Activated T-cell treated with anti-CD3 and anti-CD28 coated beads for 48 hours (primary cell): ENCODE measurements at places on chromosomes 2 and 18.
A peak's percentile ranks its signal among the peaks of the same experiment; 100 is the strongest.

DNA sequence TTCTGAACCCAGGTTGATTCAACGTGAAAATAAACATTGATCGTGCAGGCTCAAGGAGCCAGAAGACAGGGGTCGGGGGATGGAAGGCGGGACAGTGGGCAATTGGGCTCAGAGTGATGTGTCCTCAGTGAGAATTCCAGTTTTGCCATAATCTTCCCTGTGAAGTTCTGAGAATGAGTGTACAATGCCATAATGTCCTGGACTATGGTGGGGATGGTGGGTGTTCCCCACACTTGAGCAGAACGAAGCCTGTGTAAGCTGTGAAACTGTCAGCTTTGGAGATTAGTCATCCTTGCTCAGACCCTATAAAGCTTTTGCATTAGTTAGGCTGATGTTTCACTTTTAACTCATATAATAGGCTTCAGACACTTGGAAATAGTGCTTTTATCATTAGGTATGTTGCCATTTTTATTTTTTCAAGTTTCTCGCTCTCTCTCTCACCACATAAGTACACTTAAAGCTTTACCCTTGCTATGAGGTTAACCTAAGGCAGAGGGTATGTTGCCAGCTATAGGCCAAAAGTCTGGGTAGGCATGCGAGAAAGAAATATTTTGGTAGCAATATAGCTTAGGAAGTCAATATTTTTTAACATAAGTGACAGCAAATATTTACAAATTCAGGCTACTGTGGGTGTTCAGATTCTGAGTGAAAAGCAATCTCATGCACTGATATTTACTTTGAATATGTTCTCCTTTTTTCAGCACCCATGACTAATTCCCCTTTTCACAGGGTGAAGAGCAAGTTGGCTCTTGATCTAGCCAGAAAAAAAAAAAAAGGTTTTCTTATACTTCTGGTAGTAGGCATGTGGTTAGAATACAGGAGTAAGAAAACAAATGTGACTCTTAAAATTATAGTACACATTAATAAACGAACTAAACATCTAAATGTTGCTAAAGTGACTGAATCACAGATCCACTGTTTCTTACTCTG is 47.2 kb downstream of the CDC42EP3 start:
- DNase-seq = no peak

- DNase-seq = no peak
These were observed 32.3 kb upstream of the MEP1B start for GRCh38 chr18:32157580-32157979.

DNA sequence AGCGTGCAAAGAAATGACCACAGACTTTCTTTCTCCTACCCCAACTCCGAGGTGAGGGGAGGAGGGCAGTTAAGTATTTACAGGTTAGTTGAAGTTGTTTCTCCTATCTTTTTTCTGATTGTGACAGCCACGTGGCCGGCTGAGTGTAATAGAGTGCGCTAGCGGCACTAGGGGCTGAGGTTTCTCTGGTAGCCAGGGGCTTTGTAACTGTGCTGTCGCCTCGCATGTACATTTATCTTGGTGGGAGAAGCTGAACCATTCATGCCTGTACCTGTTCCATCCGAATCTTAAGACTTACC is 214.1 kb upstream of the STON1 start:
- DNase-seq = peak; percentile 30

GRCh38 chr2:107323946-107324565 is 438.1 kb upstream of the ST6GAL2 start:
- no peak for DNase-seq

DNA sequence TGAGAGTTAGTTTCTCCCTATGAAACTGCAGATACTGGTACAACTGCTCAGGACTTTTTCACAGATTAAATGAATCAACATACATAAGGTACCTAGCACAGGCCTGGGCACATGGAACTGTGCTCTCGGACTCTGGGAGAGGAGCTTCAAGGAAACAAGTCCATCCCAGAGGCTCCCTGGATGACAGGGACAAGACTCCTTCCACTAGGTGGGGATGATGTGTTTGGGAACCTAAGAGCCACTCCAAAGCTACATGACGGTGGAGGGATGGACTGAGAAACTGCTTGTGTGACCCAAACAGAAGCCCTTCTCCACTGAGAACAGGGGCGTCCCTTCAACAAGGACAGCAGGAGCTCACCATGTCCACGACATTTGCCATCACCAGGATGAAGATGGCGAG is 37.1 kb downstream of the CENPO start:
- no peak for DNase-seq

GRCh38 chr2:158457826-158458616 is 1.3 kb downstream of the PKP4 start:
- DNase-seq = peak; percentile 52

GRCh38 chr2:16351541-16351940 is 314.1 kb downstream of the CYRIA start:
- DNase-seq = no peak

GRCh38 chr18:63150326-63150725 is 169.2 kb downstream of the BCL2 start:
- DNase-seq = no peak

GRCh38 chr2:171652416-171652785 is 34.9 kb upstream of the DYNC1I2 start:
- no peak for DNase-seq

GRCh38 chr18:34196256-34196655 is 28.5 kb downstream of the NOL4 start:
- DNase-seq = no peak

GRCh38 chr18:13710414-13710831 is 15.9 kb downstream of the FAM210A start:
- no peak for DNase-seq

DNA sequence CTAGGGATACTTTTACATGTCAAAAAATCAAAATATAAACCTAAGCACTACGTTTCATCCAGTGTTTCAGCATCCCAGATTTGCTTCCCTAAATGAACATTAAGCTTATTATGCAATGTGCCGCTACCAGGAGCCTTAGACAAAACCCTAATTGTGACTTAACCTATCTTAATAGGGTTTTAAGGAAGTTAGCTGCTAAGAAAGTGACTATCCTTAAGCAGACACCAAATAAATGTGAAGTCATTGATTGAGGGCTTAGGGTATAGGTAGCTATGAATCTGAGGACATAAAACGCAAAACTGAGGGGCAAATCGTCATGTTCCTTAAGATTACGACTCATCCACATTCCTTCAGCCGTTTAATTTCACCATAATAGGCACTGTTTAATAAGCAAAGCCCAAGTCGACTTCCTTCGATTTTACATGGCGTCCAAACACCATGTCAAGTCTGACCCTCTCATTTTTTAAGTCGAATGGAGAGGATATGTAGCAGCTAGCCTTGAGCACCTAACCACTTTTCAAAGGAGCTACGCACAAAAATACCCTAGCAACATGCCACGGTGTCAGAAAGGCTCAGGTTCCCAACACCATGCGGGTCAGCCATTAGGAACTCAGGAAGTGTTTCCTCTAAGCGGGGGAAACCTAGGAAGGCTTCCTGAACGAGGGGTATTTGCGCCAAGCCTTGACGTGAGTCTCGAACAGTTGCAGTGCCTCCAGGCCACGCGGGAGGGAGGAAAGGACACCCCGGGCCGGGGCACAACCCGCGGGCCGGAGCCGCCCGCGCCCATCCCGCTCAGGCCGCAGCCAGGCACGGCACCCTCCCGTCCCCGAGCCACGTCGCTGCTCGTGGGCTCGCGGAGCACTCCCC is 1.0 kb downstream of the HDLBP start:
- no peak for DNase-seq

DNA sequence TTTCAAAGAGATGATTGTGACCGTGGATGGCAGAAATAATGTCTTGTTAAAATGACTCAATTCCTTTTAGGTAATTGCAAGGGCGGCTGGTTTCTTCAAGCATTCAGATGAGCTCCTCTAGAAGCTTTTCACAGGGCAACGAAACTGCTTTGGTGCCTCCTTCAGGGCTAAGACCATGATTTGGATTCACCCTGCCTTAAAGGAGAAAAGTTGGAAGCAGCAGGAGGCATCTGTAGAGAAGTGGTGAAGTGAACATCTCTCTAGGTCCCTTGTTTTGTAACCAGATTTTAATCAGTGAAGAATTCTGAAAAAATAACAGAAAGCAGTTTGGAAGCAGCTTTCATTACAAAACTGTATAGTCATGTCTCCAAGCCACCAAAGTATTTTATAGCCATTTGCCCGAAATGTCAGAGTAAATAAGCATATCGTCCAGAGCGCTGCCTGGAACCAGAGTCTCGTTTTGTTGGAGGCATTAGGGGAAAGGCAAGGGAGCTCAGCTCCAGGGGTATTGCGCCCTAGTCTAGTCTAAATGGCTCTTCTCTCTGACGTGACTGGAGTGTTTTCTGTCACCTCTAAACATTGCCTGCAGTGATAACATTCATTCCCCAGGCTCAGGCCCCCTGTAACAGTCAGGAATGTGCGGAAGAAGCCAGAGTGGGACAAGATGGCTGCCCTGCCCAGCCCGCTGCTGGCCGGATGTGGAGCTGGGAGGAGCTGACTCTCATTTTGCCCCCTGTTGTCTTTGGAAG is 57.8 kb upstream of the ITGB6 start:
- DNase-seq = no peak

DNA sequence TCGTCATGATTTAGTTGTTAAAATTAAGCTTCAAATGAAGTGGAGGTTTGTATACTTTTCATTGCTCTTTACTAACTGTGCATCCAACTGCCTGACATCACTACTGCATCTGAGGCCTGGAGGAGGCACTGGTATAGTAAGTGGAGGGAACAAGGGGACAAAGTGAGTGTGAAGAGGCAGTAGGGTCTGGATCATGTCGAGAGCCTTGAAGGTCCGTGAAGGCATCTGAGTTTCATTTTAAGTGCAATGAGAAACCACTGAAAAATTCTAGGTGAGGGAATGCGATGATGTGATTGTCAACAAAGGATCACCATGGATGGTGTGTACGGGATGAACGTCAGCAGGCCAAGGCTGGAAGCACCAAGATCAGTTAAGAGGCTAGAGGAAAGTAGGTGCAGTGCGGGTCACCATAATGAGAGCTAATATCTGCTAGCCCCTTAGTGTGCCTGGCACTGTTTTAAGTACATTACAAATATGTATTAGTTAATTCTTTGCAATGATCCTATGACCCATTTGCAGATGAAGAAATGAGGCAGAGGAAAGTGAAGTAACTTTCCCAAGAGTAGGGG is 96.1 kb downstream of the CABYR start:
- no peak for DNase-seq

GRCh38 chr2:3222636-3223035 is 155.0 kb downstream of the EIPR1 start:
- peak; percentile 62 for DNase-seq

DNA sequence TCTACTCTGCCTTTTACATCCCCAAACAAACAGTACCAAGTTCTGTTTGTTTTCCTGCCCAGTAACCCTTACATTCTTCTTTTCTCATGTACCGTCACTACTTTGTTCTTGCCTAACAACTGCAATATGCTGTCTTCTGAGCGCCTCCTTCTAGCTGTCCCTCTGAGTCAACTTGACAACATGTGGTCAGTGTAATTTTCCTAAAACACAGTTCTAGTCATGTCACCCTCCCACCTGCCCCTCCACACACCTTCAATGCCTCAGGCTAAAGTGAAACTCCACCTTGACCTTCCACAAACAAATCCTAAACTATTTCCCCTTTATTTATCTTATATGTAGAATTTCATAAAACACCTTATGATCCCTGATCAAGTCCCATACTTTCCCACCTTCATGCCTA is 124.6 kb upstream of the CD302 start:
- DNase-seq = no peak

- no peak for DNase-seq
These were observed 56.9 kb downstream of the SRBD1 start for GRCh38 chr2:45554073-45554741.

- no peak for DNase-seq
These were observed 39.3 kb downstream of the RPL31 start for GRCh38 chr2:101041413-101041812.

DNA sequence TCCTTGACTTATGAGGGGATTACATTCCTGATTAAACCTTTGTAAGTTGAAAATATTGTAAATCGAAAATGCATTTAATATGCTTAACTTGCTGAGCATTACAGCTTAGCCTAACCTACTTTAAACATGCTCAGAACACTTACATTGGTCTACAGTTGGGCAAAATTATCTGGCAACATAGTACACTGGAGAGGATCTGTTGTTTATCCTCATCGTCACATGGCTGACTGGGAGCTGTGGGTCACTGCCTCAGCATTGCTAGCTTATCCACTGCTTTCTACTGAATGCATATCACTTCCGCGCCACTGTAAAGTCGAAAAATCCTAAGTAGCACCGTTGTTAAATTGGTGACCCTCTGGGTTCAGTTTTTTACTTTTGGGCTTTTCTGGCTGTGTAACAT is 13.7 kb downstream of the PMS1 start:
- DNase-seq = no peak

GRCh38 chr18:60667016-60667415 is 294.4 kb upstream of the MC4R start:
- no peak for DNase-seq

GRCh38 chr2:19674051-19675002 is 227.5 kb downstream of the TTC32 start:
- DNase-seq = no peak

DNA sequence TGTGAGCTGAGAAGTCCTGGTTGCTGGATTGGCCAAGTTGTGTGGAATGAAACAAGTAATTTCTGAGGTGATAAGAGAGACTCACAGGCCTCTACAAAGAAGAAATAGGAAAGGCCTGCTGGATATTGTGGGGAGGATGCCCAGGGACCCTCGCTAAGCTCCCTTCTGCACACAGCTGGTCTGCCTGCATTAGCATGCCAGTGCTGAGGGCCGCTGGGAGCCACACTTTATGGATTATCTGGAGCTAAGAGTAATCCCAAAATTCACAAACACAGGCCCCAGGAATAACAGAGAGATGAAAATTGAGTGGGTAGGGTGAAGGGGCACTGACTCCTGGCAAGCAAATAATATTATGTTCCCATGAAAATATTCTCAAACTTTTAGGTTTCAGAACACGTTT is 114.9 kb upstream of the SIX3 start:
- no peak for DNase-seq

- DNase-seq = no peak
These were observed 174.6 kb downstream of the NCK2 start for GRCh38 chr2:105919191-105919811.

DNA sequence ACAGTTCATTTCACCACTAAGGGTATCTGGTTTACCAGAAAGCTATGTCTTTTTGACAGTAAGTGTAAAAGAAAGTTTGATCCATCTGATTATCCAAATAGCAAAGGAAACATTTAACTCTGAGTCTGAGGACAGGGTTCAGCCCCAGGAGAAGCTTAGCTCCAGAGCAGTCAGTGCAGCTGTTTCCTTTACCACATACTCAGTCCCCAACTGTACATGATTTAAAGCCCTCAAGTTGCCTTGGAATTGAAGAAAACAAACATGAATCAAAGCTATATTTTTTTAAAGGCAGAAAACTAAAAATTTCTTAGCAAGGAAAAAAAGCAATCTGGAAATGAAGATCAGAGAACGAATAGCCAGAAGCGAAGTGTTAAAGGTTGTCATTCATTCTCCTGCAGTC is 746.0 kb downstream of the METTL4 start:
- DNase-seq = no peak

DNA sequence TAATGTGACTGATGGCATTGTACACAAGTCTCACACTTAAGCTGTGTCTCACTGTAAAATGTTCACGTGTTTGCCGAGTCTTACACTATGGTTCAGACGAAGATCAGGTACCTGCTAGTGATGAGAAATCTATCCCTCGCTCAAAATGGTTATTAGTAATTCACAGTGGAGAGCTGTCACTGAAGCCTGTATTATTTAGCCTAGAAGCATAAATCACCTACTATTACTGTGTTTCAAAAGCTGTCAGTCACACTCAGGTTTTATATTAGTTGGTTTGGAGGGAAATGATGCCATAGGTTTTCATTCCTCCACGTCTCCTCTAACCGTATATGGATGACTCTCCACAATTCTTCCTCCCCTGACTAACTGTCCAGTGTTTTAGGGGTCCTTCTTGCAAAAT is 292.4 kb upstream of the ZEB2 start:
- DNase-seq = no peak
